ENCODE measurements at places on chromosomes 2 and 18.

DNA sequence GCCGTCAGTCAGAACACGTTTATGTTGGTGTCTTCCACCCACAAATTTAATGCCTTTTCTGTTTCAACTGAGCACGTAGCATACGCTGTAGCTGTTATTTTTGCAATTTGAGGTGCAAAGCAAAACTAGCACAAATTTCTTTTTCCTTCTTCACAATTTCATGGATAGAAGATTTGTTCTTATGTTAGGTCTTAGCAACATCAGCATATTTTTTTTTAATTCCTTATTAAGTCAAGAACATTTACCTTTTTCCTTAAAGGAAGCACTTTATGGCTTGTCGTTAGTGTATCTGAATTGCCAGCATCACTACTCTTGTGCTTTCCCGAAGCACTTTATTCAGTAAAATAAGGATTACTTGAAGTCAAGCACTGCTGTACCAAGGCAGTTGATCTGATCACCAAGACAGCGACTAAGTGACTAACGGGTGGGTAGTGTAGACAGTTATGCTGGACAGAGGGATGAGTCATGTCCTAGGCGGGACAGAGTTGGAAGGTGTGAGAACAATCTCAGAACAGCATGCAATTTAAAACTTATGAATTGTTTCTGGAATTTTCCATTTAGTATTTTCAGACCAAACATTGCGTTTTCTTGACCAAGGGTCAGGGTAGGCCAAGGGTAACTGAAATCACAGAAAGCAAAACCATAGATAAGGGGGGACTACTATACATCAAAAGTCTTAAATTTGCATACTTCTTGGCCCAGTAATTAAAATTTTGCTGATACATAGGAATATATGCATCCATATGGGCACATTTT is 13.3 kb downstream of the BABAM2 start:
- DNase-seq, result no peak

DNA sequence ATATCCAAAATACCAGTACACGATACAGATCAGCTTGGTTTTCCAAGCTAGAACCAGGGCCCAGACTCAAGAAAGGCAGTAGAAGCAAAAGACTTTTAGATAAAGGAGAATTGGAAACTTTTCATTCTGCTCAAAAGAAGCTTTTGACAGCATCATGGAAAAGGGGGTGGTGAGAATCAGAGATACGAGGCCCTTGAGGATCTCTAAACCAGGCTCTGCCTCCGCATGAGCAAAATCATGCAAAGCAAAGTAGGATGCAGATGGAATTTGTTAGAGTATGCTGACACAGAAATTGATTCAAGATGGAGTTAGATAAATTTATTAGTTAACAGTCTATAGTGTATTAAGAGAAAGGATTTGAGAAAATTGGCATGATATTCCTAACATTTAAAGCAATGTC is 39.8 kb downstream of the FAM98A start:
- DNase-seq, result no peak

GRCh38 chr2:55598056-55598795 is 19.2 kb downstream of the PPP4R3B start:
- no peak for DNase-seq

- DNase-seq, result no peak
Observed at GRCh38 chr2:217016796-217017419, 157.0 kb upstream of the TNP1 start.

DNA sequence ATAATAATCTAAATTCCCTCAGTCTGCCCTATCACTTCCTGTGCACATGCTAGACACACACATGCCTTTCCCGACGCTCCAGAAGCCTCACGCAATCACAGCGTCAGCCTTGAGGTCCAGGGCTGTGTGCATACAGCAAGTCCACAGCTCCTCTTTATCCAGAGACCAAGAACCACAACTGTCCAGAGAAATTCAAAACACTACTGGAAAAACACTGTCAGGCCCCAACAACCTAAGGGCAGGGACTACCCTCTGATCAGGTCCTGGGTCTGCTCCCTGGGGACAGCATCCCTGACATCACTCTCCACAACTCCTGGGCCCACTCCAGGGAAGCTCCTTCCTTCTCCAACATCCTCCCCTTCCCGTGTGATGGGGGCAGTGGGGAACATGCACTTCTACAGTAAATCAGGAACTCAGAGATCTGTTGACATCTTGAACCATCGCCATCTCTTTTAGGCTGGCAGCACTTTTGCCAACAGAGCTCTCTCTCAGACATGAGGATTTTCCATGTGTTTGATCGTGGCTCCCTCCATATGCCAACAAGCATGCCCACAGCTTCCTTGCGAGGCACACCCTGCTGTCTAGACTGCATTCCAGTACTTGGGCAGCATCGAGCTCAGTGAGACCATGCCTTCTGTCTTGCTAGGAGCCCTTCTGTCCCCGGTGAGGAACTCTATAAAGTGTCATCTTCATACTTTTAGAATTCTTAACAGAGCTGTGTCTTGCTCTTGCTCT is 15.4 kb downstream of the TEX51 start:
- no peak for DNase-seq

GRCh38 chr2:7849027-7849426 is 832.8 kb upstream of the ID2 start:
- no peak for DNase-seq

DNA sequence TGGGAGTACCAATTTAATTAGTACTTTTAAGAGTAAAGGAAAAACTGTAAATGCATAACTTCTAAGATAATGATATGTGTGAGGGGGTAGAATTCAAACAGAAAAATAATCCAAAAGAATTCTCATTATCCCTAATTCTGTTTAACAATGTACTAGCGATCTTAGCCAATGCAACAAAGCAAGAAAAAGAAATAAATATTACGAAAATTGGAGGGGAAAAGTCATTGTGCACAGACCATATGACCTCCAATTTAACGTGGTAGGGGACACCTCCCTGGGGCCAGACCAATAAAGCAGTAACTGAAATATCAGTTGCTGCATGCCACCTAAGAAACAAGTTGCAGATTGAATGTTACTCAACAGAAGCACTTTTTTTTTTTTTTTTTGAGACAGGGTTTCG is 25.9 kb upstream of the PEX13 start:
- no peak for DNase-seq

GRCh38 chr2:12500899-12501298 is 215.8 kb upstream of the TRIB2 start:
- no peak for DNase-seq

GRCh38 chr18:74126684-74127655 is 20.7 kb downstream of the FBXO15 start:
- no peak for DNase-seq

GRCh38 chr2:97858442-97858841 is 137.3 kb downstream of the TMEM131 start:
- DNase-seq, result no peak

GRCh38 chr2:144198116-144198515 is 321.8 kb downstream of the ZEB2 start:
- DNase-seq, result peak; percentile 79

DNA sequence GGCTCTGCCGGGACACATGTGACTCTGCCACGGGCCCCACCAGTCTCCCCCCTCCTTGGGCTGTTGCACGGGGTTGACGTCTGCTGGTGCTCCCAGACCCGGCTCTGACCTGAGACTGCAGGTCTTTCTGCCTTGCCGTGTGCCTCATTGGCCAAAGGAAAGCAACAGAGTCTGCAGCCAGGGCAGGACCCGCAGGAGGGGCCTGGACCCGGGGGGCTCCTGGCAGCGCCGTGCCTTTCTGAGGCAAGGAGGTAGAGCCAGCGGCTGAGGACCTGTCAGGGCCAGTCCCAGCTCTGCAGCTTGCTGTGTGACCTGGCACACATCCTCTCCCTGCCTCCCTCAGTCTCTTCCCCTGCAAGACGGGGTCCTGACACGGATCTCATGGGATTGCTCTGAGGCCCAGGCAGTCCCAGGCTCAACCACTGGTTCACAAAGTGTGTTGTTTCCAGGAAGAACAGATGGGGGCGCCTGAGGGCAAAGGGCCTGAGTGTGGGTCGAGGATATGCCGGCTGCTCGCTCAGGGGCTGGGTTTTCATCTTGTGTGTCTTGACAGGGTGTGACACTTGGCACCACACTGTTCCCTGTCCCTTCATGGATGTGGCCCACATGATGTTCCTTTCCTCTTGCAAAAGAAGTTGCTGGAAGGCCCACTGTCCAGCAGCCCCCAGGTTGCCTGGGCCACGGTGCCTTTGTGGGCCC is 9.0 kb downstream of the CAPN10 start:
- peak; percentile 41 for DNase-seq

Data from MV-4-11 (cell line).